ENCODE measurements at places on chromosomes 5 and 9.

GRCh38 chr5:160869989-160870521 lies 18.0 kb upstream of the ATP10B start:
- no peak for DNase-seq

DNA sequence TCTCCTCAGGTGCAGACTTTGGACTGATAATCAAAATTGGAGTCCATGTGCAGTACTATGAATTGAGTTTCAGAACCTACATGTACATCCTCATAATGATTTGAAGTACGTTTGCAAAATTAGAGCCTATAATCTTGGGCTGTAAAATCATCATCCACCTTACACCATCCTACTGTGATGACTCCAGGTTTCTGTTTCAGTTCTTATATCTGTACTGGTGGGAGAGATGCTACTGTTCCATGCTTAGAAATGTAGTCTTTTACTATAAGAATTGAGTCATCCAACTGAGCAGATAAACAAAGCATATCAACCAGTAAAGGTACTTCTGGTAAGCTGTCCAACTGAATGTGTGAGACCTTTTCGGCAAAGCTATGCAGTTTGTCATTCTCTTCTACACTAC lies 586.3 kb upstream of the FAM174A start:
- no peak for DNase-seq

GRCh38 chr5:141805874-141806595 lies 72.2 kb downstream of the PCDH1 start:
- peak; percentile 40 for DNase-seq

DNA sequence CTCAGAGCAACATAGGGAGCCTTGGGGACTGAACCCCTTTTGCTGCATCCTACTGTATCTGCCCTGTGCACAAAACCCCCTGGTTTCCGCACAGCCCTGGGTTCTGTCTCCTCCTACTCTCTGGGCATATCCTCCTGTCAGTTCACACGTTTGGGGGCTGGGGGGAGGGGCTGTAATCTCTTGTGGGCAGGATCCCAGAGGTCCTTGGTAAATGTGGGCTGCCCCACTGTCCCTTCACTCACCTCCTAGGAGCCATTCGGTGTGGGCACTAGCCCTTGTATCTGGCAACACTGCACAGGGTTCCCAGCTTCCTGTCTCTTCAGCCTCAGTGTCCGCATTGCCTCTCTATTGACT lies 271.8 kb upstream of the DMAC1 start:
- no peak for DNase-seq

GRCh38 chr5:149671544-149671943 lies 58.6 kb upstream of the PPARGC1B start:
- DNase-seq = no peak

DNA sequence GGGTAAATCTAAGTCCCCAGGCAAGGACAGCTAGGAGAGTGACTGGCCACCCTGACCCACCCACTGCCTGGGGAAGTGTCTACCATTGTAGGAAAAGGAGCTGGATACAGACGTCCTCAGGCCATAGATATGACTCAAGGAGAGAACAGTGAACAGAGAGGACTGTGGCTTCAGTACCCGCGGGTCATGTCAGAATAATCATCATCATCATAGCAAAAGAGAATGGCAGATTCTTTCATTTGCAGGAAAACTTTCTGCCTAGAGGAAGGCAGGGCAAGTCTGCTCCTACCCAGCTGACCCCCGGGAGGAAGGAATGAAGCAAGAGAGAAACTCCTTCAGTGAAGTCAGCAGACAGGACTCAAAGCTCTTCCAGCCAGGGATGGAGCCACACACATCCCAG lies 52.2 kb upstream of the UBTD2 start:
- no peak for DNase-seq

DNA sequence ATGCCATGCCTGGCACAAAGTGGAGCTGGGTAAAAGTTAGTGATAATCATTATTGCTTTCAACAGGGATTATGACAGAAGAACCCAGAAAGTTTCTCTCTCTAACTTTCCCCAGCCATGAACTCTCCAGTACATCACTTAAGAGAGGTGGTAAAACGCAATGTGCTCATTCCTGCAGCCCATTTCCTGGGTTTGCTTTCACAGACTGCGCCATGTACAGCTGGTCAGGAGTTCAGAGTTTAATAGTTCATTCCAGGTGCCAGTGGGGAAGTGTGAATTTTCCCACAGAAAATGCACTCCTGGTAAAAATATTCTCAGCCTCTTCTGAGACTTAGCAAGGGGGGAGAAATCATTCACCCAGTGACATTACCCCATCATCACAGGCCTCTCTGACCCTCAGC lies 35.5 kb downstream of the ADAM19 start:
- DNase-seq = no peak

DNA sequence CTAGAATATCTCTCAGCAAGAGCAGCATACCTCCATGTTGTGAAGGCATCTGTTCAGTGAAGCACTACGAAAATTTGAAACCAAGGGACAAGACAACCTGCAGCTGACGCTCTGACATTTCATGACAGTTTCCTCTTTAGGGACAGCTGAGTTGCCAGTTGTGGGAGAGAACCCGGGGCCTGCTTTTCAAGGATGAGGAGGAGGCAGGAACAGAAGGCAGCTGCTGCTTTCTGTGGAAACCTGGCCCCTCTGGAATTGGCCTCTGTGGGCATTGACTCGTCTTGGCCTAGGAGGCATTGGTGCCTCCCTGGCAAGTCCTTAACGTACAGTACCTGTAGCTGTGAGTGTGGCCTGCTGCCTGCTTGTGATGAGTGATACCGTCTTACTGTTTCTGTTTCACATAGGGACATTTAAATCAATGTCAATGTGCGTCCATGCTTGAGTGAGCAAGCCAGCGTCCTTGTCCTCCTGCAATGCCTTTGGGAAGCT lies 21.6 kb downstream of the SLC46A2 start:
- DNase-seq = peak; percentile 59

- DNase-seq = no peak
Measured at GRCh38 chr5:179259731-179260323, 85.4 kb downstream of the ADAMTS2 start.

DNA sequence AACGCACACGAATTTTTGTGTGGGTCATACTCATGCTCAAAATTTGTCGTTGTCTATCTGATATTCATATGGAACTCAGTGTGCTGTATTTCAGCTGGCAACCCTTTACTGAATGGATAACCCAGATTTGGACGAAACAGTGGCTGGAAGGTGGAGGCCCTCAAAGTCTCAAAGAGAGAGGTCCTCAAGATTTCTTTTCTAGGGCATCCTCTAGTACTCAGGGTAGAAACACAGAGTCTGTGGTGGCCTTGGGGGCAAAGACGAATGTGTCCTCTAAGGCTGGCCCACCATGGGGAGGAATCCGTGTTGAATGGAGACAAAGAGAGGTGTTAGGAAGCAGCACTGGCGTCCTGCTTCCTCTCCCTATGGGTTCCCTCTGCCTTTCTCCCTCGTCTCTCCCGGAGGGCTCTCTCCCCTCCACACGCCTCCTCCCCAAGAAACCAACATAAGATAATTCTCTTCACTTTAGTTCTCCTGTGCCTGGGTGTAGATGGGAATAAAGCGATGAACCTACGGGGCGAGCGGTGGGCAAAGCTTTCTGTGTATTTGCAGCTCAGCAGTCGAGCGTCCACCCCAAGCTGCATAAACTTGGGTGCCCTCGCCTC lies 333.7 kb downstream of the CWC27 start:
- DNase-seq = peak; percentile 77

- no peak for DNase-seq
Measured at GRCh38 chr9:77449240-77450084, 198.7 kb downstream of the GNA14 start.

DNA sequence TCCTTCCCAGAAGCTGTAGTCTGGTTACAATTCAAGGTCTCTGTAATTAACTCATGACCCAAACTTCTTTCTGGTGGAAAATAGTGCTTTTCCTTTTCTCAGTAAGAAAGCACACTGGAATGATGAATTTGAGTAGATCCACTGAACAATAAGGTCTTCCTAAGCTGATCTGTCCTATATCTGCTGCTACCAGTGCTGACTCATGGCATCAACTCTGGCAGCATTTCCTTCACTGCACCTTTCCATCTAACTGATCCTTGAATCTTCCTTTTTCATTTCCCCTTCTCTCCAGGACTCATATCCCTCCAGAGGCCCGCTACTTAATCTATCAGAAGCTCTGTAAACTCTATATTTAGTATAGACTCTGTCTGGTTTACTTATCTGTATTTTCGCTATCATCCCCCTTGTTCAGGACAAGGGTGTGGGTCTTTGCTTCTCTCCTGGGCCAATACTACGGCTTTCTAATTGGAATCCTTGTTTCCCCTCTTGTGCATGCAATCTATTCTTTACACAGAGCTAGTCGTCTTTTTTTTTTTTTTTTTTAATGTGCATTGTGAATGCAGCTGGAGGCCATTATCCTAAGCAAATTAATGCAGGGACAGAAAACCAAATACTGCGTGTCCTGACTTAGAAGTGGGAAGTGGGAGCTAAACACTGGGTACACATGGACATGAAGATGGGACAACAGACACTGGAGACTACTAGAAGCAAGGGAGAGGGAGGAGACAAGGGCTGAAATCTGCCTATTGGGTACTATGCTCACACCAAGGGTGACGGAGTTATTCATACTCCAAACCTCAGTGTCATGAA lies 192.2 kb upstream of the RPS23 start:
- DNase-seq = no peak

GRCh38 chr5:35205186-35205585 lies 25.1 kb downstream of the PRLR start:
- DNase-seq = no peak

DNA sequence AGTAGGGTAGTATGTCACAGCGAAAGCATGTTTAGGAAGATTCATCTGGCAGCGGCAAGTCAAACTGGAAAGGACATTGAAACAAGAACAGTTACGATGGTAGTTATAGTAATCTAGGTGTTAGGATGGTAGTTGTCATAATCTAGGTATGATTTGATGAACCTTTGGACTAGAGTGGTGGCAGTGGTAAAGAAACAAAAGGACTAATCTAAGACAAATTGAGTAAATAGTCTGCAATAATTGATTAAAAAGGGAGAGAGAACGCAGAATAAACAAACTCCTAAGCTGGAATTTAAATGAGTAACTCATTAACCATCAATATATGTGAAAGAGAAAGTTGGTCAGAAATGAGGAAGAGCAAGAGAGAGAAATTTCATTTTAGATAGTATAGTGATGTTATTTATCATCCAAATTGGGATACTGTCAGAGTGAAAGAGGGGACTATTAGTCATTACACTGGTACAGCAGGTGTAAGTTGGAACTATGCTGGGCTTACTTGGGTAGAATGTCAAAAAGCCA lies 56.8 kb downstream of the MTREX start:
- no peak for DNase-seq

GRCh38 chr5:31366941-31367340 lies 165.0 kb downstream of the DROSHA start:
- DNase-seq = peak; percentile 40

- no peak for DNase-seq
Measured at GRCh38 chr9:79266986-79267385, 304.8 kb upstream of the TLE4 start.

DNA sequence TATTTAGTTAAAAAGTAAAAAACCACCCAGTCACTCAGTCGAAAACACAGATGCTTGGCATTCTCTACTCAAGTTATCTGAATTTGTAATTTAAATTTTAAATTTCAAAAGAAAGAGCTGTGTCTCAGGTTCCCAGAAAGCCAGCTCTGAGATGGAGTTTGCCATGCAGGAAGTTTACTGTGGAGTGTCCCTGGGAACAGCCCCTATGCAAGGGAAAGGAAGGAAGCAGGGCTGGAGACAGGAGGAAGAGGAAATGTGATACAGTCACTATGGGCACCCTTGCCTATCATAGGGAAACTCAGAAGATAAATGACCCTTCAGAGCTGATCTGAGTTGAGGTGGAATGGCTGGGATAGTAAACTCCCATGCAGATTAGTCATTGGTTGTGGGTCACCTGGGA lies 408.8 kb upstream of the ACTBL2 start:
- no peak for DNase-seq
